ENCODE measurements at places on chromosomes 12 and 14.

GRCh38 chr12:31011746-31012566 lies 61.7 kb upstream of the DDX11 start:
- DNase-seq, result peak; percentile 30

DNA sequence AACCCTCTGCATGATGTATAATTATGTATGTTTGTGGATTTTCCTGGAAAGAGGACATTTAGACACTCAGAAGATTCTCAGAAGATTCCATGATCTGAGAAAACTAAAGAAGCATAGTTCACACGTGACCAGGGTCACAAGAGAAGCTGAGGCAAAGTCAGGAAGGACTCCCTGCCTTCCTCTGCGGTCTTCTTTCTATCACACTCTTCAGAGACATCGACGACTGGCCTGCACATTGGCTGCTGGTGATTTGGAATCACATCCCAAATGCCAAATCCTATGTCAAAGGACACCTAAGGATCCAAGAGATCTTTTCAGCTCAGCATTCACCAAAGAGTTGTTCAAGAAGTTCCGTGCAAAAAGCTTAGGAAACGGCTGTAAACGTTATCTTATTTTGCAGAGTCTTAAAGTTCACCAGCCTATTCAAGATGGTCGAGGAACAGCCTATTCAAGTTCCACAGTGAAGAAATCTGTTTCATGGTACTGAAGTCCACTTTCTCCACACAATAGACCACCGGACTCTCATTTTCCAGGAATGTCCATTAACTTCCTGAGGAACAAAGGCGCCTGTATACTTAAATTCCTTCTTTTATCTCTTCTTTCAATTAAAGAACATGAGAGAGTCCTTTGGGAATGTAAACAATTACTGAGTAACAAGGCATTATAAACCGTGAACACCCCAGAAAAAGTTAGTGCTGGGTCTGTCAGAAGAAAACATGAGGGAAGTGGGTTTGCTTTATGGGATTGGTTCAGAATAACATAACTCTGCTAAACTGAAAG lies 42.1 kb downstream of the IGF1 start:
- DNase-seq, result no peak

GRCh38 chr12:23950775-23951451 lies 1.4 kb upstream of the SOX5 start:
- DNase-seq, result no peak

- DNase-seq, result no peak
Measured at GRCh38 chr14:72254202-72254936, 322.1 kb downstream of the RGS6 start.

- DNase-seq, result no peak
Measured at GRCh38 chr14:24067133-24068082, 4.0 kb upstream of the CPNE6 start.

- DNase-seq, result no peak
Measured at GRCh38 chr14:30238936-30239335, 311.3 kb upstream of the PRKD1 start.

GRCh38 chr12:75981247-75982168 lies 50.1 kb downstream of the PHLDA1 start:
- no peak for DNase-seq

- DNase-seq, result no peak
Measured at GRCh38 chr14:80426683-80427082, 215.4 kb upstream of the DIO2 start.

- DNase-seq, result no peak
Measured at GRCh38 chr12:70812136-70812535, 108.4 kb downstream of the PTPRR start.

- DNase-seq, result no peak
Measured at GRCh38 chr14:61701946-61702345, 6.6 kb downstream of the HIF1A start.

DNA sequence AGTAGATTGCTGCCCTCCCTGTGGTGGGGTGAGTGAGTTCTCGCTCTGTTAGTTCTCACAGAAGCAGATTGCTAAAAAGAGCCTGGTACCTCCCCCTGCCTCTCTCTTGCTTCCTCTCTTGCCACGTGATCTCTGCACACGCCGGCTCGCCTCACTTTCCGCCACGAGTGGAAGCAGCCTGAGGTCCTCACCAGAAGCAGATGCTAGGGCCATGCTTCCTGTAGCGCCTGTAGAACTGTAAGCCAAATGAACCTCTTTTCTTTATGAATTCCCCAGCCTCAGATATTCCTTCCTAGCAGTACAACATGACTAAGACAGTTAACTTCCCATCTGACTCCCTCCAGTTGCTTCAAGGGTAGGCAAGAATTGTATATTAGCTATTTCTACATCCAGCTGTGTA lies 76.2 kb downstream of the ETV6 start:
- no peak for DNase-seq

GRCh38 chr12:56078931-56079722 lies 838 bp upstream of the ERBB3 start:
- peak; percentile 71 for DNase-seq

DNA sequence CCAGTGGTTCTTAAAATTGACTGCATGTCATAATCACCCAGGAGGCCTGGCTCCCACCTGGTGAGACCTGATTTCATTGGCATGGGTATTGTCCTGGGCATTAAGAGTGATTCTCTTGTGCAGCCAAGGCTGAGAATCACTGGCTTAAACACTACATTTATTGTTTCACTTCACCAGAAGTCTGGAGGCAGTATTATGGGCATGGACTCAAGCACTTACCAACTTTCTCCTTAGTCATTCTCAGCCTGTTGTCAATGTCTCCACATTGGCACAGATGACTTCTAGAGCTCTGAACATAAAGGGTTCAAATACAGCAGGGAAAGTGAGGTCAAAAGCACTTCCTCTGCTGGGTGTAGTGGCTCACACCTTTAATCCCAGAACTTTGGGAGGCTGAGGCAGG lies 25.6 kb upstream of the GCH1 start:
- no peak for DNase-seq

GRCh38 chr12:104586351-104586919 lies 129.7 kb downstream of the CHST11 start:
- DNase-seq, result no peak

DNA sequence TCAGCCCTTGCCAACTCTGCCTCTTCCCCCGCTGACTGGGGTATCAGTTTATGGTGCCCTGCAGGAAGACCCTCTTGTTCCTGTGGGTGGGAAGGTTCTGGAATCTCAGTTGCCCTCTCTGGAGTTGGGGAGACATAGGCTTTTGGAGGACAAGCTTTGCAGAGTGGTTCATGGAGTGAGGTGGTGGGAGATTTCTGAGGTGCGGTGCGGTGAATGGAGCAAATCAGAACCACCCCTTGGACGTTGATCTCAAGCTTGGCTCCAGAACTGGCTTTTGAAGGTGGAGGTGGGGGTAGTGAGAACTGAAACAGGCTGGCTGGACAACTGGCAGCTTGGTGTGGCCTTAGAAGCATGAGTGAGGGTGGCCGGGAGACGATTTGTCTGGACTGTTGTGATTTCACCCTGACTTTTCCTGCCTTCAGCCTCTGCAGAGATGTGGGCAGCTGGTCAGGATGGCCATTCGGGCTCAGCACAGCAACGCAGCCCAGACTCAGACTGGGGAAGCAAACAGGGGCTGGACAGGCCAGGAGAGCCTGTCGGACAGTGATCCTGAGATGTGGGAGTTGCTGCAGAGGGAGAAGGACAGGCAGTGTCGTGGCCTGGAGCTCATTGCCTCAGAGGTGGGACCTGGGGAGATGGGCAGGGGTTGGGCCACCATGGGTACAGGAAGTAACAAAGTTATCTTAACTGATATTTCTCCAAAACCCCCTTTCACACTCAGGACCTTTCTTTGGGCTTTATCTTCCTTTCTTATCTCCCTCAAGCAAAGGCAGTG lies 1.1 kb downstream of the SHMT2 start:
- no peak for DNase-seq

DNA sequence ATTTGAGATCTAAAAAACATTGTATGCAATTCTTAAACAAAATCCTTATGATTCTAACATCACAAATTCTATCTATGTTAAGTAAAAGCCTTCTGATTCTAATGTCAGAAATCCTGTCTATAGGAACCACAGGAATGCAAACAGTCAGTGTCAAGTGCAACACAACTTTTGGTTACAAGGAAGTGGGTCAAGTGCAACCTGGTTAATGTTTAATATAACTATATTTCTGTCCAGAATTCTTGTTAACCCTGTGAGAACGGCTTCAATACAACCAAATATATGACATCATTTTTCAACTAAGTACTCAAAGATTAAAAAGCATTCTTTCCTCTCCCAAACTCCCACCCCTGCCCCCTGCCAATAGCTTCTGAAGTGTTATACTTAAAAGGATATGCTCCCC lies 107.9 kb upstream of the PLEKHA5 start:
- DNase-seq, result no peak

DNA sequence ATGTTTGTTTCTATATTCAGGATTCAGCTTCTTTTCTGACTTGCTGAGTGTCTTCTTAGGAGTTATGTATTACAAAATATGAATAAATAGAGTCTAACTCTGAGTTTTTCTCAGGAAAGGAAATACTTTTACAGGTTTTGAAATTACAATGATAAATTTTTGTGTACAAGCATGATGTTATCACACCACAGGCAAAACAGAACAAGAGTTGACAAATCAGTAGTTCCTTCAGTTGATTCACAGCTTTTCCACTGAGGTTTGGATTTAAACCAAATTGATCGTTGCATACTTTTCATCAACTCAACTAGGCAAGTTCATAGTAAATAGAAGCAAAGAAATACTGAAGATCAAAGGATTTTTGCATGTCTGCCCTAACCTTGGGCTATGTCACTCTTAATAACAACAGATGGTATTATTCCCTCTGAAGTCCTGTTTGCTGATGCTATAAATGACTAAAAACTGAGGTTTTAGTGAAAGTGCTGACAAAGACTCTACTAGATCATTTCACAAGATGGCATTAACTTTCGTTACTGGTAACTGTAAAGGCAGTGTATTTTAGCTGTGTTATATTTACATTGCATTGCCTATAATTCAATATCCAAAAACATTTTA lies 520.2 kb downstream of the FLRT2 start:
- DNase-seq, result no peak

DNA sequence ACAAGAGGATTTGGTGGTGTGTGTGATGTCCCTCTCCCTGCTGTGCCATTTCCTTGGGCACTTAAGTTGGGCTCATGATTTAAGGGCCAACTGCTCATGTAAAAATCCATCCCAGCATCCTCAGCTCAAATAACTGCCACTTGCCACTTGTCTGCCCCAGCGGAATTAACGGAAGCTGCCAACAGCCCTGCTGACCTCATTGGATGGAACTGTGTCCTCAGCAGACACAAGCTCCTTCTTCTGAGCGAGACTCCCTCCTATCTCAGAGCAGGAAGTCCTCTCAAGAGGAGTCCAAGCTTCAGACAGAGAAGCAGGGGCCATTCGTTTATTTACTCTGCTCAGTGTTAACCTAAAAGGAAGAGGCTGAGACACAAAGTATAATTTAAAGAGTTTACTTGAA lies 29.6 kb upstream of the PRMT8 start:
- DNase-seq, result no peak

DNA sequence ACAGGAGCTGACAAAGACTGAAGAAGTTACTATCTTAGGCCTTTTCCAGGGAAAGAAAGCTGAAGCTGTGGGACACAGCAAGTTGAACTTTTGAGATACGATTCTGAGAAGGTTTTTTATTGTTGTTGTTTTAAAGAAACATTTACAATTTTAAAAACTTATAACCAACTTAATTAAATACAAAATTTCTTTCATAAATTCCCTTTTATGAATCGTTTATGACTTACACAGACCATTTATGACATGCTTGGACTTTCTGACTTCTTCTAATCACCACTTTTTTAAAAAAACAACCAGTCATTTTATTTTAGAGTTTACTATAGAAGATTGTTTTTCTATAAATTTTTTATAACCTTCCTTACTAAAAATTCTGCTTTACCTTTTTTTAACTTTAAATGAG lies 68.7 kb downstream of the DHRS2 start:
- DNase-seq, result no peak

GRCh38 chr14:63045612-63046320 lies 508 bp upstream of the KCNH5 start:
- DNase-seq, result no peak
